ENCODE measurements at places on chromosomes 12 and 14.

DNA sequence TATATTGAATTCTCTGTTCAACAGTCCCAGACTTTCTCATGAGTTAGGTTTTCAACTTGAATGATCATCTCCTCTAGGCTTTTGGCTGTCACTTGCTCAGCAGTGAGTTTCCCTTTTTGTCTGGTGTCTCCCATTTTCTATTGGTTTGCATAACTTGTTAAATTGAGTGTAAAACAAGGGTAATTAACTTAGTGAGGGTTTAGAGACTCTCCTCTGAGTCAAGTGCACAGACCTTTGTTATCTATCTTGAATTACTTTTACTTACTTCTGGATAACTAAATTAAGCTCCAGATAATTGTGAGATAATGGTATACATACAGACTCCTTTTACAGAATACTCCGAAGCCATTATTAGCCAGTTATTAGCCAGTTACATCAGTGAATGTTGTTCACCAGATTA is 22.0 kb downstream of the MLXIP start:
- DNase-seq, result no peak

- DNase-seq, result no peak
Observed at GRCh38 chr14:68784226-68784910, 8.5 kb downstream of the ZFP36L1 start.

- DNase-seq, result no peak
Observed at GRCh38 chr12:109702111-109702841, 11.3 kb upstream of the FAM222A start.

GRCh38 chr12:24111616-24112015 is 162.1 kb upstream of the SOX5 start:
- DNase-seq, result no peak

DNA sequence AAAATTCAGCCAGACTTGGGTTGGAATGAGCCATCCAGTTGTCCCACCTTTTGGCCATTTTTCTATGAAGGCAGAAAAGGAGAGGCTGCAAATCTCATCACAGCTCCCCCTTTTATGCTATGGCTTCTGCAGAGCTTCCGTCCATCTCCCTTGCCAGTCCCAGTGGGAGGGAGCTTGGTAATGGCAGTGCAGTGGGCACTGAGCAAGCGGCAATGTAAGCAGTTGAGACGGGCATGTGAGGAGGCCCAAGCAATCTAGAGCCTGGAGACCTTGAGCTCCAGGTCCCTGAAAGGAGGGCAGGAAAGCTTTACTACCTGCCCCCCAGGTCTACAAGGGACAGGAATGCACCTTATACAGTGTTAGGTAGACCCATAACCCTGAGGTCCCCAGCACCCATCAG is 73.1 kb downstream of the CRACR2A start:
- no peak for DNase-seq

DNA sequence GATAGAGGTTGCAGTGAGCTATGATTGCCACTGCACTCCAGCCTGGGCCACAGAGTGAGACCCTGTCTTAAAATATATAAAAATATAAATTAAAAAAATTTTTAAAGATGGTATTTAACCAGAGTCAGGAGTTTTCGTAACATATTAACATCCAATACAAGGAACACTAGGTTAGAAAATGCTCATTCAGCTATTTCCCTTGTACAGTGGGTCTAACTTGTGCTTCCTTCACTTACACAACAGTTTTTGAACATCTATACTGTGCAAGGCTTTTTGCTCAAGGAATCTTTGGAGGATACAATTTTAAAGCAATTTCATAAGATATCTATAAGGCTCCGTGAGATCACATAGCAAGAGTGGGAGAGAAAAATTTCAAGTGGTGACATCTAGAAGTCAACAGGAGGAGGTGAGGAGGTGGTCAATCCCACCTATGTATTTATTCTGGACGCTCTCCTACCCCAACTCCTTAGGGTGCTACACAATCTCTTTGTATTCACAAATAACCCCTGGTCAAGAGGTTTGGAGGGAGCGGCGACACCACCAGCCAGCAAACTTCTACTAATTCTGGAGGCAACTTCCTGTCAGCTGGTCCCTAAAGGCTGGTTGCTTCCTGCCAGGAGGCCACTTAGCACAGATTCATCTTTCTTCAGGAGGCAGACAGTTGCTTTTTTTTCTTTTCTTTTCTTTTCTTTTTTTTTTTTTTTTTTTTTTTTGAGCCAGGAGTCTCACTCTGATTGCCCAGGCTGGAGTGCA is 22.2 kb downstream of the DUSP16 start:
- no peak for DNase-seq

GRCh38 chr12:48857278-48857994 is 5.5 kb upstream of the DDX23 start:
- DNase-seq, result peak; percentile 42

DNA sequence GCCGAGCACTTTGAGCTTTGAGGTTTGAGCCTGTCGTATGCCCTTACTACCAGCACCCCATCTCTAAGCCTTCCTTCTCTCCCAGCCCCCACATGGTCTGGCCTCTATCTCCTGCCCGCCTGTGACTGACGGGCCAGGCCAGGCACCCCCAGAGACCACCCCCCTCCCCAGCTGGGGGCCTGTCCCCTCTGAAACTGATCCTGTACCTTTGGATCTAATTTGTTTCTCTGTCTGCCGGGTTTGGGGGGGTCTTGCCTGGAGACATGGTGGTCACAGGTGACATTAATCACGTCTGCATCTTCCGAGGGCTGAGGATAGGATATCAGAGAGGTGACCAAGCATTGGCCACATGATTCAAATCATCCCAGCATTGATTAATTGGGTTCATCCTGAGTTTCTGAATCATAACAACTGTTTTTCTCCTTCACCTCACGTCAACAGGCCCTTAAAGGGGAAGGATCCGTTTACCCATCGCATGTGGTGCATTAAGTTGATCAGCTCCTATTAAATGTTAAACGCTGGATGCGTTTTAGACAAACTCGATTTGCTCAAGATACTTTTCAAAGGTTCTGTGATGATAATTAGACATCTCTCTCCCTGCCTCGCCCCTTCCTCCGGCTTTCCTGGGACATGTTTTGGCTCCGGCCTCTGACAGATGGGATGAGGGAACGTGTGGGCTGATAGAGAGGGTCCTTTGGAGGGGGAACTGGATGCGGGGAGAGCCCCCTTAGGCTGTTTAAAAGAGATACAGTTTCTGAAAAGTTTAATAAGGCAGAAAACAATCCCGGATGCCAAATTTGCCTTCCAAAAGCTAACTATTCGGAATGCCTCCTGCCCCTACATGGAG is 63.3 kb upstream of the TBX3 start:
- DNase-seq, result no peak

- DNase-seq, result no peak
Observed at GRCh38 chr14:33842299-33842698, 108.6 kb downstream of the EGLN3 start.

DNA sequence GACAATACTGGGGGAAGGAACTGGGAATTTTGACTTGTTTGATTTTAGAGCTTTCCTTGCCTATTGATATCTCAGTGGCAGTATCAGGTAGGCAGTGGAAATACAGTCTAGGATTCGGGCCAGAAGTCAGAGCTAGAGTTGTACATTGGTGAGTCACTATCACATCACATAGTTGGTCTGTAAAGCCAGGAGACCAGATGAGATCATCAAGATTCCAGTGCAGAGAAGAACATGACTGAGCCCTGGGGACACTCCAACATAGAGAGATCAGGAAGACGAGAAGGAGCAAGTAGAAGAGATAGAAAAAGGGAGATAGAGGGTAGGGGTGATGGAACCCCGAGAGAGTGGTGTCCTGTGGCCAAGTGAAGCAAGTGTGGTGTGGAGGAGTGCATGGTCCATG is 46.6 kb upstream of the NR1H4 start:
- DNase-seq, result no peak

- no peak for DNase-seq
Observed at GRCh38 chr14:92366237-92366636, 43.3 kb downstream of the SLC24A4 start.

DNA sequence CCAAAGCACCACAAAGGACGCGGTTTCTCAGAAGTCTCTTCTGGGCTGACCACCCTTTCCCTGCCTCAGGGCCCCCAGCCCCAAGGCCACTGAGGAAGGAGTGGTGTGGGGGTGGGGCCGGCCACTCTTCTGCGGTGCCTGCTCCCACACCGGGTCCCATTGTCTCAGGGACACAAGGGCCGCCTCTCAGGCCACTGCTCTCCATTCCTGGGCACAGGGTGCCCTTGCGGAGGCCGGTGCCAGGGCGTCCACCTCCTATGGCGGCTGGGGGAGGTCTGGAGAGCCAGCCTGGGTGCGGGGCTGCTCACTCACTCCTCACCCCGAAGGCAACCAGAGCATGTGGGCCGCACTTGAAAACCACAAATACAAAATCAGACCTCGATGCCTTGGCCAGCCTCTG is 44.1 kb downstream of the PRIMA1 start:
- DNase-seq, result no peak

DNA sequence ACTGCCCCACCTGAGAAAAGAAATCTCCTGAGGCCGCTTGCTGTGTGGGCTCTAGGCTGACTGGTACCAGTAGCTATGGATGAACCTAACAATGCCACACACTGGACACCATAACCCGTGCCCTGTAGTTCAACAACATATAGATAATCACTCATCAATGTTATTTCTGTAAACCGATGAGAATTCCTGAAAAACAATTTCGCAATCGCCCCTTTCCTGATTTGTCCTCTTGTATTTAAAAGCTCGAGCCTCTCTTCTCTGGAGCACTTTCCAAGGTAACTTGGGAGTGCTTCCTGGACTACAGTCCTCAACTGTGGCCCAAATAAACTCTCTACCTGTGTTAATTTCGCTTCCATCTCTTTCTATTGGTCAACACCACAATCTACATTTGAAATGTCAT is 26.1 kb upstream of the PPP2R5C start:
- no peak for DNase-seq

DNA sequence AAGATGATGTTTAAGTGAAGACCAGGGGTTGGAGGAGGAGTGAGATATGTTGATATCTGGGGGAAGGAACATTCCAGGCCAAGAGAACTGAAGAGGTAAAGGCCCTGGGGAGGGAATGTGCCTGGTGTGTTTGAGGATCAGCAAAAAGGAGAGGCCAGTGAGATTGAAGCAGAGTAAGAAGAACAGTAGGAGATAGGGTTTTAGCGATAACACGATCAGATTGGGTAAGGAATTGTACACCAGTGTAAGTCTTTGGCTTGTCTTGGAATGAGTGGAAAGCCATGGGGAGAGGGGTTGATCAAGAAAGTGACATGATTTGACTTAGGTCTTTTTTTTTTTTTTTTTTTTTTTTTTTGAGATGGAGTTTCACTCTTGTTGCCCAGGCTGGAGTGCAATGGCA is 4.8 kb downstream of the TROAP start:
- DNase-seq, result no peak

DNA sequence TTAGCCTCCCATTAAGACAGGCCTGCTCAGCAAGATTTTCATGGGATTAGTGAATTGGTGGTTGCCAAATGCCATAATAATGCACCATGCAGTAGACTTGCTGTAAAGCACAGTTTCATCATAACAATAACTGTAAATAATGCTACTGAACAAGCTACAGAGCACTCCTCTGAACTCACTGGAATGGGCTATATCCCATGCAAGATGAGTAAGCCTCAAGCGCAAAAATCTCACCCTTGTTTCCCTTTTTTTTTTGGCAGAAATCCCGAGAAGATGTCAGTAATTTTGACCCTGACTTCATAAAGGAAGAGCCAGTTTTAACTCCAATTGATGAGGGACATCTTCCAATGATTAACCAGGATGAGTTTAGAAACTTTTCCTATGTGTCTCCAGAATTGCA is 145.9 kb upstream of the HIF1A start:
- DNase-seq, result no peak

DNA sequence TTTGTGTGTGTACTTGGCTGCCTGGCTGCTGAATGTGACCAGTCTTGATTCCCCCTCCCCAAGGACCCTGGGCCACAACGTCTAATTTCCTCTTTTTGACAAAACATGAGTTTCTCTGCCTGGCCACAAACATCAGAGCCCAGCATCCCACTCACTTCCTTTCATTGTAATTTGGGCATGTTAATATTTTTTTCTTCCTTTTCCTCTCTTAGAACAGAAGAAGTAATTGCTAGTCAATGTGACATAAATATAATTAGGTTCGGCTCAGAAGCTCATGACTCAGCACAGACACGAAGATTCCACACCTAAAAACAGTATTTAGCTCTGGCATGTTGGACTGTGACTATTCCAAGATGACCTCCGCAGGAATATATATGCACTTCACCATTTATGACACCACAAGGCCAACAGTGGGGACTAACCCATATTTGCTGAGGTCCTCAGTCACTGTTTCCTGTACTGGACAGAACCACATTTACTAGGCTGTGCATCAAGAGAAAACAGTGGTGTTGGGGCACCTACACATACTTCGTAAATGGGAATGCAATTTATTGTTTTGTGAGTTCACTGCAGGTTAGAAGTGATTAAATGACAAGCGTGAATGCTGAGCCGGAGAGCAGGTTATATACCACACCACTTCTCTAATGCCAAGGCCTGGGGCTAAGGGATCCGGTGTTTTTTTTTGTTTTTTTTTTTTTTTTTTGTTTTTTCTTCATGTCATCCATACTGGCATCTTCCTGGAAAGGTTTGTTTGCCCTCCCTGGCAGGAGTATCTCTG is 4.2 kb downstream of the GSG1 start:
- DNase-seq, result no peak

DNA sequence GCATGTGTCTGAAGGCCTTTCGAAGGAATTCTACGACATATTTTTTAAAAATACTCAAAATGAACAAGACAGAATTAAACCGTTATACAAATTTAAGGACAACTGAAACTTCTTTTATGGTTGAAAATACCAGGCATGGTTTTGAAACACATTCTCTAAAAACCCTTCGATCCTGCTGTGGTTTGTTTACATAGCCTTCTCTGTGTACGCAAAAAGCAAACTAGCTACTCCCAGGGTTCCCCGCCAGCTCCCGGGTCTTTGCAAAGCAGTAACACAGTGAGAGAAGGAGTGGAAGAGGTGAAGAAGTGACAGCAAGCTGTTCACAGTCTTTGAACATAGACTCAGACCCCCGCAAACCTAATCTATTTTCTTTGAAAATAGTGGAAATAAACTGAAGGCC is 2.2 kb upstream of the TC2N start:
- no peak for DNase-seq

DNA sequence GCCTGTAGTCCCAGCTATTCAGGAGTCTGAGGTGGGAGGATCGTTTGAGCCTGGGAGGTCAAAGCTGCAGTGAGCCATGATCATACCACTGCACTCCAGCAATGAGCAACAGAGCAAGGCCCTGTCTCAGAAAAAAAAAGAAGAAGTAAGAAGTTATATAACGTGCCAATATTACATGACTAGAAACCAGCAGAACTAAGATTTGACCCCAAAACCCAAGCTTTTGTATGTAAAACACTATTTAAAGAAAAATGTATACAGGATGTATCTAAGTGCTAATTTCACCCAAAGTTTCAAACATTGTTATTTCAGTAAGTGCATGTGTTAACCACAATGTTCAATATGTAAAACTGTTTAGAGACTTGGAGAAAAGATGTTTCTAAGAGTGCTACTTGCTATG is 94.7 kb downstream of the SLC5A8 start:
- no peak for DNase-seq

- DNase-seq, result no peak
Observed at GRCh38 chr14:24178399-24179178, 6.7 kb downstream of the REC8 start.

Measured in NCI-H1436 treated with DMSO at 0.1 percent for 48 hours (cell line).